ENCODE measurements at places on chromosomes 4 and X.

DNA sequence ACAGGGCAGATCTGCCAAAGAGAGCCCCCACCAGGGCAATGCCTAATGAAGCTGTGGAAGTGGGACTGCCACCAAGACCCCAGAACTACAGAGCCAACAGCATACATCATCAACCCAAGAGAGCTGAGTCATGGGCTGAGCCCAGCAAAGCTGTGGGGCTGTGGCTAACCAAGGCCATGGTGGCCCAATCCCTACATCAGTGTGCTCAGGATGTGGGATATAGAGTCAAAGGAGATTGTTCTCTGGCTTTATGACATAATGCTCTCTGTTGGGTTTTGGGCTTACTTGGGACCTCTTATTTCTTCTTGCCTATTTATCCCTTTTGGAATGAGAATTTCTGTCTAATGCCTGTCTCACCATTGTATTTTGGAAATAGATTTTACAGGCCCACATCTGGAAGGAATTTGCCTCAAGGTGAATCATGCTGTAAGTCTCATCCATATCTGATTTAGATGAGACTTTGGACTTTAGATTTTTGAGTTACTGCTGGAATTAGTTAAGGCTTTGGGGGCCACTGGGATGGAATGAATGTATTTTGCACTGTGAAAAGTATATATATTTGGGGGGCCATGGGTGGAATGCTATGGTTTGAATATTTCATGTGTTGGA, 5.4 kb upstream of the PRDM5 start:
- peak; percentile 15 for DNase-seq

DNA sequence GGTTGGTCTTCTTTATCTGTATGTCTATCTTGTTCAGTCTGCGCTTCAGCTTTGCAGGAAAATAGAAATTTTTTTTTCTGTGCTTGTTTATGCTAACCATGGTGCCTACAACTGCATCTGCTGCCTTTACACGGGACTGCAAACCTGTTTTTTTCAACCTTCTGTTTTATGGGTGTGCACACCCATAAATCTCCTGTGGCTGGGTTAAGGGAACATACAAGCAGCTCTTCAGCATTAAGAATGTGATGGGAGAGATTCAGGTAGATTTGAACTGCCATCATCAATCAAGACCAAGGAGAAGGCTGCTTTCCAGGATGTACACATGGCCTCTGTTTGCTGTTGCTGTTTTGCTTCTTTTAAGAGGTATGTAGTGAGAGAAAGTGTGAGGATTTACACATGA, 502.9 kb downstream of the ANKRD50 start:
- no peak for DNase-seq

GRCh38 chrX:19593690-19594089, 78.4 kb upstream of the MAP3K15 start:
- DNase-seq, result peak; percentile 45

GRCh38 chr4:113317523-113317922, 268.1 kb downstream of the ANK2 start:
- DNase-seq, result no peak

DNA sequence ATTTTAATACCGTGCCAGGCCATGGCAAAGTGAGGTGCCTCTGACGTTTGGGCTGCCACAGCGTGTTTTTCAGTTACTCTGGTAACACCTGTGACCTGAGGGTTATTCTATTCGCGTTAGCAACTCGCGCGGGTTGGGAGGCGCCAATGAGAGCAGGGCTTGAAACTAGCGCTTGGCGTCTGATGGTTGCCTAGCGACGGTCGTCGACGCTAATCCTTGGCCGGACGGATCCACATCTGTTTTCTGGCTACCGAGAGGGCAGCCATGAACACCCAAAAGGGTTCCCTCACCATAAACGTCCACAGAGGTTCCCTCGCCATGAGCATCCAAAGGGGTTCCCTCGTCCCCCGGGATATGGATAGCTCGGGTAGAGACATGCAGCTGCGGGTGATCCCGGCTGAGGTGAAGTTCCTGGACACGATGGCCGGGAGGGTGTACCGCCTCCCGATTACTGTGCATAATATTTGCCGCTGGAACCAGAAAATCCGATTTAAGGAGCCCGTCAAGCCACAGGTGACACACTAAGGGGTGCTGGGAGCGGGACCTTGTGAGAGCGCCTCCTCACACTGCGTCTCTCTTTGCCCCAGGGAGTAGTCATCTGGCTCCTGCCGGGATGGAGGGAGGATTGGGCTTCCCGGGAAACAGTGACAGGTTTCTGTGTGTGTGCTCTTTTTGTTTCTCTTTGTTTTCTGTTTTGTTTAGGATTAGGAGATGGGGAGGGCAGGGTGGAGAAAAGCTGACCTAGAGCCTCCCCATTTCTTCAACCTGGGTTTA, at the start of gene CFAP47:
TSS of gene CFAP47 (plus strand) at position 199 of the 774 bp plus-strand sequence. CDS start at position 265, 66 bp downstream.
- DNase-seq, result peak; percentile 4

DNA sequence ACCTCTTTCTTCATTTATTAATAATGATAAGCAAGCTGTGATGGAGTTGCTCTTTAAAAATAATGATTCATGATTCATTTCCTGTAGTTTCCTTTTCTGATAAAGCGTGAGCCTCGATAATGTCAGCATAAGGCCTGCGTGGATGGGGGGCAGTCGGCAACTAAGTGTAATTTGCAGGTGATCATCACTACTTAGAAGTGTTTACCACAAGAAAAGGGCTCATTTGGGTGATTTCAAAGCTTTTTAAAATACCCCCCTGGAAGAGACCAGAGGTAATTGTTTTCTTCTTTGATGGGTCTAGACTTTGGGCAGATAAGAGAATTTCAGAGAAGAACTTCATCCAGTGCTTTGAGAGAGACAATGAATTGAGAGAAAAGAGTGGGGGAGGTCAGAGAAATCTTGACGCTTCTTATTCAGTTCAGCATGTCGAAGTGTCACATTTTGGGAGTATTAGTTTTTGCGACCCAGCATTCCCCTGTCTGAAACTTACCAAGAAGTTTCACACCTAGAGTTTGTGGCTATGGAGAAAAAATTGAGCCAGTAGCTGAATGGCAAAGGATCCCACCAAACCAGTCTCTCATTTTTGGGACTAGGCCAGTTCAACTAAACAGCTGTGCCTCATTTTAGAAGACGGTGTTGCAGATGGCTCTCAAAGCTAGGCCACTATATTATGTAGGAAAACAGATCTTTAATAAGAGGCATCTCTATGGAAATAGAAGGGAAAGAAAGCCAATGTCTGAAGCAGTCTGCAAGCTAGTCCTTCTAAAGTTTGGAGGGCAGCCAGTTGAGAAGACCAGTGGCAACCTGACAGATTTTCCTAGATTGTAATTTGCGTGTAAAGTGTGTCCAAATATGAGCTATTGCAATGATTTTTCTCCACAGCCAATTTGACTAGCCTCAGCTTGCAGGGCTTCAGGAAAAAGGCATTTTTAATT, 171.0 kb upstream of the PPP1R2C start:
- DNase-seq, result no peak

All from RPMI7951 (cell line).